Activated B cell treated with CpG ODN at 0.5 μM for 24 hours (primary cell): ENCODE measurements at places on chromosomes 12 and 14.
A peak's percentile ranks its signal among the peaks of the same experiment; 100 is the strongest.

GRCh38 chr12:65941388-65941787 lies 117.1 kb downstream of the HMGA2 start:
- DNase-seq, result no peak

GRCh38 chr12:39331539-39332261 lies 111.2 kb downstream of the KIF21A start:
- DNase-seq, result no peak

DNA sequence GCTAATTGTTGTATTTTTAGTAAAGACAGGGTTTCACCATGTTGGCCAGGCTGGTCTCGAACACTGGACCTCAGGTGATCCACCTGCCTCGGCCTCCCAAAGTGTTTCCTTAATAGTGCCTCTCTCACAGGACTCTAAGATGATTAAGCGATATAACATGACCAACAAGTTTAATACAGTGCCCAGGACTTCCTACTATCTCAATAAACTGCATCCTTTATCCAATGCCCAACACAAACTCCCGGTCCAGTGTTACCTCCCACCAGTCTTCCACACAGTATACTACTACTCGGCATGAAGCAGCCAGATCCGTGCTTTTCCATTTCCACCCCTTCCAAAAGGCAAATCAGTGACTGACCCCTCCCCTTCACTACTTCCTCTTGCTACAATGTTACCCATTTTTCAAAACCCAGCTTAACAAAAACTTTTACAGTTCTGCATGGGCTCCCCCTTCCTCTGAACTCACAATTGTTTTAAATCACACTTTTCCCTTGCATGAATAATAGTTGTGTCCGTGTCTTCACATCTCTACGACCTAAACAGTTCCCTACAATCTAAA lies 900 bp downstream of the NOP2 start:
- DNase-seq, result no peak

DNA sequence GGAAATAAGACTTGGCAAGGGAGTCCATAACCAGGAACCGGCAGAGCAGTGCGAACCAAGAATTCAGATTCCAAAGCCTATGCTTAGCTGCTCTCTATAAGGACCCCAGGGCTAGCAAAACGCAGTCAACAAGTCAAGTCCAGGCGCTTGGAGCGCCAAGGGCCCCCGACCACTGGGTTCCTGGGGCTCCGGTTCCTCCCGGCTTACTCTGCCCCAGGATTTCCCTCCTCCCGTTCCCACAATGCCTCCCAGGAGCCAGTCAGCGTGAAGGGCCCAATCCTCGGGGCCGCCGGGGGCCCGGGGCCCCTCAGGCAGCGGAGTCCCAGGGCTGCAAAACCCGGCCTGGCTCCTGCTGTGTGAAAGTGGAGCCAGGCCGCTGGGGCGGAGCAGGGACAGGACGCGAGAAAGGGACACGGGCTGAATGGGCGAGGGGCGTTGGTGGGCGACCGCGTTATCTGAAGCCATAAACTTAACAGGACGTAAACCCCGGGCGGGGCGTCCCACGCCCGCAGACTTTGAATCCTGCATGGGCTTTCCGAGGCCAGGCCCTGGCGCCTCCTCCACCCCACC lies 1.5 kb downstream of the KRT8 start:
- DNase-seq, result no peak

GRCh38 chr12:120234643-120235368 lies 30.7 kb downstream of the PXN start:
- no peak for DNase-seq

GRCh38 chr14:97120204-97120603 lies 323.0 kb downstream of the VRK1 start:
- DNase-seq, result no peak

DNA sequence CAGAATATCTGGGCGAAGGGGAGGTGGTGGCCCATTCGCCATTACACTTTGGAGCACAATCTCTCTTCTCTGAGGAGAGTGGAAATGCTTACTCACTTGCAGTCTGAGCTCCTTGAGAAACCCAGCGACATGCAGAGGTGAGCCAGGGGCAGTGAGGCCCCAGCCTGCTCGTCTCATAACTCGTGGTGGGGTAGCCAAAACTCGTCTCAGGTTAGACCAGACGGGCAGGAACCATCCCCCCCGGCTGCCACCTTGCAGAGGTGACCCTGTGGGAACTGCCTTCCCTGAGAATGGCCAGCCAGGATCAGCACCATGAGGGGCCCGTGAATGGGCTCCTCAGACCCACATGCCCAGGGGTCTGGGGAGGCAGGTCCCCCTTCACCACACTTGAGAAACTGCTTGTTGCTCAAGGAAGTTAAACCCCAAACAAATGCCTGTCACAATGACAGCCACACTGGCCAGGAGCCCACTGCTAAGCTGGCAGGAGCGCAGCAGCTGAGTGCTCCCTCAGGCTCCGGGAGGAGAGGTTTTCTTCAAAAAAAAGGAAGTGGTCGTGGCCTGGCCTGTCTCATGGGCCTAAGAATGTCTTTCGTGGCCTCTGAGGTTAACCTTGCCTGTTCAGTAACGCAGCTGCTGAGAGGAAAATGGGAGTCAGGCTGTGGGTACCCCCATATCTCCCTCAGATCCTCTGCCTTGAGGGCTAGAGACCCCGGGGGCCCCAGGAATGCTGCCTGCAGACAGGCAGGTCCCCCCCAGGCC lies 9.2 kb upstream of the ALDH2 start:
- DNase-seq, result no peak

DNA sequence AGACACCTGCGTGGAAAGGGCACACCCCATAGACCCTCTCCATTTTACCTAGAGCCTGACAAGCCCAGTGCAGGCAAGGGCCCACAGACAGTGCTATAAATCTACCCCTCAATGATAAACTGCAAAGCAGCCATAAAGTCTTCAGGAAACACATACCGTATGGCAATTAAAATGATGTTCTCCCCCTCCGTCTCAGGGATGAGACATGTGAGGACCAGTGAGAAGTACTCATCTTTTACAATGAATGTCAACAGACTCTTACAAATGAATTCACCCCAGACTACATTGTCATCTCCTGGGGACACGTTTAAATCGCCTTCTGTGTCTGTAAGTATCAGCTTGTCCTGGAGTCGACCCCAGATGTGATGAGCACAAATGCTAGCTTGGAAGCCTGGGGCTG lies 362.7 kb downstream of the ADGRD1 start:
- no peak for DNase-seq

GRCh38 chr12:118237052-118237665 lies 101.2 kb downstream of the PEBP1 start:
- no peak for DNase-seq

- no peak for DNase-seq
These were observed 59.8 kb upstream of the MED13L start for GRCh38 chr12:116337312-116337711.

DNA sequence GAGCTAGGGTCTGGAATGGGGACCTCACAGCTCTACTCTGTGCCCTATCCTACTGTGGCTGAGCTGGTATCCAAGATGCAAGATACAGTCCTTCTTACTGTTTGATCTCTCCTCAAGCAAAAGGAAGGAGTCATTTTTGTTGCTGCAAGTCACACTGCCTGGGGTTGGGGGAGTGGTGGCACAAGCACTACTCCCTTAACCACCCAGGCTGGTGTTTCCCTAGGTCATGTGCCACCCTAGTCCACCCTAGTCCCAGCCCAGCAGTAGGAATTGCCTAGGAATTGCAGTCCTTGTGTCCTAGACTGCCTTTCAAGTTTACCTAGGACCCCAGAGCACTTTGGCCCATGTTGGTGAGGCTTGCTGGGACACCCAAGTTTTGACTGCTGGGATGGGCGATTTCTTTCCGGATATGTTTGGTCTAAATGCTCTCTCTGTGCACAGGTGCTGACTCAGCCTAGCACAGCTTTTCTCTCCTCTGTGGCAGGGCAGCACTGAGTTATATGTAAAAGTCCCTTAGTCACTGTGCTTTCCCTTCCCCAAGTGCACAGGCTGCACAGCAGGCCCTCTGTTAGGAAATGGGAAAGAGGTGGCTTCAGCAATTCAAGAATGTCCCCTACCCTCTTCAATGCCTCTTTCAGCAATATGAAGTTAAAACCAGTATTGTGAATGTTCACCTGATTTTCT lies 54.9 kb downstream of the SLC6A15 start:
- no peak for DNase-seq

GRCh38 chr14:23360496-23360895 lies 4.5 kb downstream of the EFS start:
- DNase-seq, result no peak

GRCh38 chr14:25895740-25896139 lies 702.1 kb downstream of the NOVA1 start:
- DNase-seq, result no peak

- no peak for DNase-seq
These were observed 55.3 kb upstream of the ATF1 start for GRCh38 chr12:50708631-50709030.

DNA sequence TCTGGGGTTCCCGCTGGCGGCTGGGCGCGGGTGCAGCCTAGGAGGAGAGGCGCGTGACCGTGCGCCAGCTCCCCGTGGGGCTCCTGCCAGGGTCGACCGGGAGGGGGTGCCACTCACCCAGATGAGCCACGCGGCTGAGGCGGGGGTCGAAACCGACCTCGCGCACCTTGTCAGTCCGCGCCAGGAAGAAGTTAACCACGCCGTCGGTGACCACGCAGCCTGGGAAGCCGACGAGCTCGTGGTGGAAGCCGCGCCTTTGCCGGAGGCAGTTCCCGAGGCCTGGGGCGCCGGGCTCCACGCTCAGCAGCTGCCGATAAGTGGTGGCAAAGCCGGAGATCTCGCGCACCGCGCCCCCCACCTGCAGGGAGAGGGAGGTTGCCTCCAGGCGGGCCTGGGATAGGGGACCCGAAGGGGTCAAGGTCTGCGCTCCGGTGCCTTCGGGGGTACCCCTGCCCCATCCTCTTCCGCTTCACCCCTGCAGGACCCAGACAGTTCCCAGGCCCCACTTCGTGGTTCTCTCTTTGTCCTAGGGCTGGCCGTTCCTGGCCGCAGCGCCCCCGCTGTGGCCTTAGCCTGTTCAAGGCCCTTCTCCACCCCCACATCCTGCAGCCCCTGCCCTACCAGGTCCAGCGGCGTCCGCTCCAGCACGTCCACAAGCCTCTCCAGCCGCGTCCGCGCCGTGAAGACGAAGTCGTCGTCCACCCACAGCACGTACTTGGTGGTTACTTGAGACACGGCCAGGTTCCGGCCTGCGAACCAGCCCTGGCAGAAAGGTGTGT lies 5.3 kb downstream of the B4GALNT1 start:
- peak; percentile 31 for DNase-seq

DNA sequence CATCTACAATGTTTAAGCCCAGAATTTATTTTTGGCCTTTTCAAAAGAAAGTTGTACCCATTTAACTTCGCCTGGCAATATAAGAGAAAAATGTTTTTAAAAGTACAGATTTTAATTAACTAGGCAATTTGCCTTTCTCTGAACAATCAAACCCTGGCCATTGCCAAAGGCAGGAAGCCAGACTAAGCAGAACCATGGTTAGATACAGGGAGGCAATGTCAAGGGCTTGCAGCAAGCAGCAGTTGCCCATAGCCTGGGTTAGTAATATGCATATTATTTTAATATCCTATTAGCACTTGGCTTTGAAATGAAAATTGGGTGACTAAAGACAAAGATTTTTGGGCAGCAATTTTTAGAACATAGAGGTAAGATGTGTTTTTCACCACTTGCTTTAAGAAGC lies 51.1 kb upstream of the FRMD6 start:
- no peak for DNase-seq

DNA sequence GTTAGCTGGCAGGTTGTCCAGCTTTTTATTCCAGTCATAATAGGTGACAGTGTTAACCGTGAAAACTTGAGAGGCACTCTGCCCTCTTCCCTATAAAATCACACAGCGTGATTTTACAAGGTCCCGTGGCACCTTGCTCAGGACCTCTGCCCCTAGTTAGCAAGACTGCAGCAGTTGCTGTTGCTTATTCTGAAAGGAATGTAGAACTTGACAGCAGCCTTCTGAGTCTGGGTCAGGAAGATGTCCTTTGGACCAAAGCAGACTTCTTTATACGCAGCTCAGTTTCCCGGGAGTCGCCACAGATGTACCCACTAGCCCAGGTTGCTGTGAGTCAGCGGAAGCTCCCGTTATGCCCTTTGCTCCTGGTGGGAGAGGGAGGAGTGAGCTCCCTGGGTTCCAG lies 13.2 kb downstream of the PRKAB1 start:
- no peak for DNase-seq

GRCh38 chr12:47820631-47821345 lies 1.1 kb upstream of the HDAC7 start:
- no peak for DNase-seq

DNA sequence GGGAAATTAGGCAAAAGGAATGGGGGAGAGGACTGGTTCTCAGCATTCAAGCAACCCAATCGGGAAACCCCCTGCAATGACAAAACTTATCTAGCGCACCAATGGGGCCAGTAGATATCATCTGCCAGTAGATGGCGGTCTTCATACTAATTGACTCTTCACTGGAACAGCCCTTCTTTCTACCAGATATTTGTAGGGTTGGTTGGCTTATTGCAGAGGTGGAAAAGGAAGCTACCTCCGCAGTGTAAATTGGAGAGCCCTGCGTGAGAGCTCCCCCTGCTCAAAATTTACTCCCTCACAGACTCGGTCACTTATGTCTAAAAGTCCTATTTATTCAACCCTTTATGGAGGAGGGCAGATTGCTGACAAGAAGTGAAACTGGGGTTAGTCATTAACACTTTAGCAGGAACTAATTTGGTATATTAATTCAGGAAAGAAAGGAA lies 166.1 kb upstream of the CCND2 start:
- peak; percentile 33 for DNase-seq

- DNase-seq, result no peak
These were observed 167.5 kb upstream of the PRICKLE1 start for GRCh38 chr12:42756841-42757623.

DNA sequence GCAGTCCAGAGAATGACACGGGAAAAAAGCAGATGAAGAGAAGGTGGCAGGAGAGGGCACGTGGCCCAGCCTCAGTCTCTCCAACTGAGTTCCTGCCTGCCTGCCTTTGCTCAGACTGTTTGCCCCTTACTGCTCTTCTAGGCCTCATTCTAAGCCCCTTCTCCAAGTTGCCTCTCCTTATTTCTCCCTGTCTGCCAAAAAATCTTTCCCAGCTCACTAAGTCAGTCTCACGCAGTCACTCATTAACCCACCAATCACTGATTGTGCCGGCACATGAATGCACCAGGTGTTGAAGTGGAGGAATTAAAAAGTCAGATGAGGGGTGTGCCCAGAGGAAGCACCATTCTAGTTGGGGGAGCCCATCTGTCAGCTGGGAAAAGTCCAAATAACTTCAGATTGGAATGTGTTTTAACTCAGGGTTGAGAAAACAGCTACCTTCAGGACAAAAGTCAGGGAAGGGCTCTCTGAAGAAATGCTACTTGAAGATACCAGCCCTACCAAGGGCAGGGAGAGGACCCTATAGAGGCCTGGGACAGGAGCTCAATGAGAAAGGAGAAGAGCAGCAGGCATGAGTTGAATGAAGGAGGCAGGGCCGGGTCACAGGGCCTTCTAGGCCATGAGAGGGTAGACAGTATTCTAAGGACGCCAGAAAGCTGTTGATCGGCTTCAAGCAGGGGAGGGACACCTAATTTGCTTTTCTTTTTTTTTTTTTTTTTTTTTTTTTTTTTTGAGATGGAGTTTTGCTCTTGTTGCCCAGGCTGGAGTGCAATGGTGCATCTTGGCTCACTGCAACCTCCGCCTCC lies 40.9 kb downstream of the DAD1 start:
- no peak for DNase-seq
